ENCODE measurements at places on chromosomes 6 and 20.

GRCh38 chr6:86615299-86615698 is 322.0 kb upstream of the HTR1E start:
- DNase-seq = no peak

DNA sequence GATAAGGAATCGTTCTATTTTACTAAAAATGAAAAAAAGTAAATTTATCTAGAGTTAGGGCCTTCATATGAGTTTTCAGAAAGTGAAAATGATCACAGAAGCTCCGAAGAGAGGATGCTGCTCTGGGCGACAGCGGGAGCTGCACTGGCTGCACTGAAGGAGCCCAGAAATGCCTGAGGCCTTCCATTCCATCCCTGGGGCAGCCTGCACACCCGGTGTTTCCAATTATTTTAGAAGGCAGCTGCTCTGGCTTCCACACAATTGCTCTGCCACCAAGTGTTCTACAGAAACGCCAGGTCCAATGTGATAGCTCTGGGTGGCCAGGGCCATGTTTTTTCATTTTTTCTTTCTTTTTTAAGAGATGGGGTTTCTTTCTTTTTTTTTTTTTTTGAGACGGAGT is 3.6 kb downstream of the DTNBP1 start:
- DNase-seq = no peak

GRCh38 chr20:51271931-51272330 is 249.0 kb upstream of the KCNG1 start:
- DNase-seq = no peak

DNA sequence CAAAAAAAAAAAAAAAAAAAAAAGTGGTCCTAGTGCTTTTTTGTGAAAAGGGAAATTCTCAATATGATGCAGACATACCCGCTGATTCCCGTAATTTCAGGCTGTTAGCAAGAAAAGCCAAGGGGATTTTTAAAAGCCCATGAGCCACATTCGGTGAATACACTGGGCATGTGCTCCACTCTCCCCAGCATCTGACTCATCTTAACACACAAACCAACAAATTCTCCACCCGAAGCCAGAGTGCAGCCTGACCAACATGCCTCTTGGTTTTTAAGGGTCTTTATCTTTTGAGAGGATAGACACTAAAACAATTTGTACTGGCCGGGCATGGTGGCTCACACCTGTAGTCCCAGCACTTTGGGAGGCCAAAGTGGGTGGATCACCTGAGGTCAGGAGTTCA is 45.5 kb upstream of the CD83 start:
- no peak for DNase-seq

DNA sequence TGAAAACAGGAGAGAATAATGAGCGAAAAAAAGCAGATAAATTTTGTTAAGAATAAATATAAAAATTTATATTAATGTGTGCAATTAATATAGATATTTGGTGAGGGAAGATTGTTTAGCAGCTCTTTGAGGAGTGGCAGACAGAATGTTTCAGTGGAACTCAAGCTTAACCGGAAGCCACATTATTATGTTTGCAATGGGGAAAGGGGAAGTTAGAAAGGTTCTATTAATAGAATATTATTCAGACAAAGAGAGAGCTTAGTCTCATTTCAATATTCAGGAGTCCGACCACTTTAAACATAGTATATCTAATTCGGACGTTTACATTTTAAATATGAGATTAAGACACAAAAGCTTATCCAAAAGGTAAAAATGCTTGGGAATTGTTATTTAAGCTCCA is 81.6 kb upstream of the KHDRBS2 start:
- no peak for DNase-seq

- no peak for DNase-seq
Observed at GRCh38 chr6:133773776-133774175, 115.1 kb upstream of the TCF21 start.
